Dermis blood vessel endothelial cell (primary cell): ENCODE measurements at places on chromosomes 2 and 18. TPM values are rescaled to one million over a fixed set of nuclear protein-coding genes. Genes with fewer than 3 reads are reported as not detected.
A peak's percentile ranks its signal among the peaks of the same experiment; 100 is the strongest.

The POTEE gene
- 0.17 and 0.47 TPM in 2 replicates for total RNA-seq

The MLPH gene
- total RNA-seq, result 0.28 and 1.0 TPM in 2 replicates

The TBR1 gene
- total RNA-seq, result not detected in 2 replicates

The CYS1 gene
- total RNA-seq, result 0.74 and 1.2 TPM in 2 replicates

The FBXO15 gene
- total RNA-seq, result 1.7 TPM in 1 of 2 replicates, not detected in the other

The CFAP65 gene
- total RNA-seq, result not detected in 2 replicates

The SERPINB4 gene
- not detected in 2 replicates for total RNA-seq

DNA sequence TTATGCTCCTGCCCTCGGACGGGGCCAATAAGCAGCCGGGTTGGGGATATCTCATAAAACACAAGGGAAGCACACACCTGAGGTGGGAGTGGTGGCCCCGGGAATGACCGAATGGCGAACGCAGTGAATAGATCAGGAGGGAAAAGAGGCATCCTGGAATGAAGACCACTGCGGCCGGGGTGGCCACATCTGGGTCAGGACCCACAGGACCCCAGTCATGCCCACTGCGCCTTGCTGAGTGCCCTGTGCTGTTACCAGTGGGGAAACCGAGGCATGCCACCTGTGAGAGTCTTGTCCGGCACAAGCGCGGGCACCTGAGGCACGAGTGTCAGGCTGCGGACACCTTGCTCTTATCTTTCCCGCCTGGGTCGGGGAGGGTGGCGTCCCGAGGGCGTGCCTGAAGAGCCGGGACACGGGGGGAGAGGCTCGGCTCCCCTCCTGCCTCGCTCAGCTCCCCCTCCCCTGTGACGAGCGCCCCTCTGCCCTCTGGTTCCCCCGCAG lies 1.6 kb downstream of the PDCD1 start:
- DNase-seq, result no peak

DNA sequence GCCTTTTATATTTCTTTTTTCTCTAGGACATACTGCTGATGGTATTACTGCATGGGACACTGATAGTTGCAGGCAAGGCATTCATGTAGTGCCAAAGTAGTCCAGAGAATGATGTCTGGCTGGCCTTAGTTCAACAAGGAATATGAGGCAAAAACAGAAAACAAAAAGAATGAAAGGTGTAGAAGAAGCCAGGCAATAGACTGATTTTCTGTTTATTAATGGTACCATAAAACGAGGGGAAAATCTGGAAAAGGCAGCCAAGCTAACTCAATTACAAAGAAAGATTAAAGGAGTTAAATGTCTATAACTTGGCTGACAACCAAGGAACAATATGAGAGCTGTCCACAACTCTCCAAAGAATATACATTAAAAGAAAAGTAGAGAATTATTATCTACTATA lies 284.9 kb downstream of the ZEB2 start:
- DNase-seq, result no peak

DNA sequence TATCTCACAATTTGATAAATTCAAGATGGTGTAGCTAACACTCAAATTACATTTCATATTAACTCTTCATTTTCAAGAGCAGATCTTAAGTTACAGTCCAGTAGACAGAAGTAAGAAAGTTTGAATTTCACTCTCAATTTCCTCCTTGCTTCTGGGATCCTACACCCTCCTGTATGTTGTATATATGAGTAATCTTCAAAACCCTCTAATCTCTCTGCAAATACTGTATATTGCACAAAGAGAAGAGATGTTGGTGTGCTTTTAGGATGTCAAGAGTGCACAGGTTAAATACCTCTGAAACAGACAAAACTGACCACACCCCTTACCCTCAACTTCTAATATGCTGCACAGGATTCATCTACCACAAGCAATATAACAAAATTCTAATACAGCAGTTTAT lies 6.7 kb downstream of the CHST9 start:
- DNase-seq, result no peak

DNA sequence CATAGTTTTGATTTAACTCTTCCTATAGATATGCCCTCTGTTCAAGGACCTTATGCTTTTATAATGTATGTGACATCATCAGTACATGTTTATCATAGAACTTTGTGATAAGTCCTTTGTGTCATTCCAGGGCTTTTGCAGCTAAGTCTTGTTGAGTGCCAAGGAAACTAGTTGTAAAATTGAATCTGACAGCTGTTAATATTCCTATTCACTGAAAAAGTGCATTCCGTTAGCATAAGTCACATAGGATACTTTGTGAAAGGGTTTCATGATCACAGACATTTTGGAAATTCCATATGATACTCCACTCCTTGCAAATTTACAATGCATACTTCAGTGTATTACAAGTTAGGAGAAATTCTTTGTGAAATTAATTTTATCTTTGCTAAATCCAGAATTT lies 503.4 kb downstream of the CCDC85A start:
- DNase-seq, result no peak

GRCh38 chr2:9074930-9075329 lies 71.4 kb upstream of the MBOAT2 start:
- DNase-seq, result no peak

DNA sequence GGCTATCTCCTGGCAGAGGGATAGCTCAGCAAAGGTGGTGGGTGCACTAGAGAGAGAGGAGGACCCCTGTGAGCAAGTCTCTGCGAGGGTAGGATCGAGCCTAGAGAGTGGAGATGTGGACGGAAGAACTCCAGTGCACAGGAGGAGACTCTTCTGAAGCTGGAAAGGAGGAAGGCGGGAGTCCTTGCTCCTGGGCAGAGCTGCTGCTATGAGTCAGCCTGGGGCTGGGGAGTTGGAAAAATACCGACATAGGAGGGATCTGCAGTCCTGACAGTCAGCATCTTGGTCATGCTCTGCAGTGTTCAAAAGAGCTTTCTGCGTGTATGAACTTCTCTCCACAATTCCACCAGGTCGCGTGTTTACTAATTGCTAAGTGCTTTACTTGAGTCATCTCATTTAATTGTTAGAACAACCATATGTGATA lies 233.8 kb downstream of the LDLRAD4 start:
- peak; percentile 47 for DNase-seq

DNA sequence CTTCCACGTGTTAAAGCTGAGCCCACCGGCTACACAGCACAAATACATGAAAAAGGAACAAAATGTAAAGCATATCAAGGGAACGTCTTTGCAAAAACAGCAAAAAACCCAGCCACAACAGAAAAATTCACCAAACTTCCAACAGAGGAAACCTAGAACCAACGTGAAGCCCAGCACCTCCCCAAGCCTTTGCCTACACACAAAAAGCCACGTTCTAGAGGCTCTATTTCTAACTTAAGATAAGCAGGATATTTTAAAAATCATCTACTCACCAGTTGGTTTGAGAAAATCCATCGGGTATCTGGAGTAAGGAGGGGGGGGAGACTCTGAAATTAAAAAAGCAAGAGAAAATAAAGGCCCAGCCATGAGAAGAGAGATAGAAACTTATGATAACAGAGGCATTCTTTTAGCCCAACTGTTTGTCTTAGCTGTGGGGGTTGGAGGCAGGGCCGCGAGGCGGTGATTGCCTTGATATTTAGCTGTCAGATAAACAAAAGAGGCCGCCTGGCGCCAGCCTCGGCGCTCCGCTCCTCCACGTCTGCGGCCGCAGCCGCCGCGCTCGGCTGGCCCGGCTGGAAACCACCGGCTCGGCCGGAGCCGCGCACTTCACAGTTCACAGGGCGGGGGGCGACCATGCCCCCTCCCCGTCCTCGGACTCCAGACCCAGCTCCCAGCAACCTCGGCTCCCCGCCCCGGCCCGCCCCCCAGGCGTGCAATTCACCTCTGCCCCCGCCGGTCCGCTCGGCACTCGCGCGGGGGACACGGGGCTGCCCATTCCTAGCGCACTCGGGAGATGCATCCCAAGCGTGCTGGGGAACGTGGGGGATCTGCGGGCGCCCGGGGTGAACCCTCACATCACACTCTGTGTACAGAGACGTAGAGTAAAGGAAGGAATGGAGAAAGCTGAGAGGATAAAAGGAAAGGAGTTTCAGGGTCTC lies 2.4 kb downstream of the SMAD7 start:
- peak; percentile 73 for DNase-seq

GRCh38 chr2:157349949-157350515 lies 24.4 kb upstream of the ERMN start:
- no peak for DNase-seq

GRCh38 chr18:370751-371608 lies 103.1 kb upstream of the THOC1 start:
- no peak for DNase-seq

GRCh38 chr2:34105006-34105767 lies 506.1 kb upstream of the FAM98A start:
- peak; percentile 77 for DNase-seq

DNA sequence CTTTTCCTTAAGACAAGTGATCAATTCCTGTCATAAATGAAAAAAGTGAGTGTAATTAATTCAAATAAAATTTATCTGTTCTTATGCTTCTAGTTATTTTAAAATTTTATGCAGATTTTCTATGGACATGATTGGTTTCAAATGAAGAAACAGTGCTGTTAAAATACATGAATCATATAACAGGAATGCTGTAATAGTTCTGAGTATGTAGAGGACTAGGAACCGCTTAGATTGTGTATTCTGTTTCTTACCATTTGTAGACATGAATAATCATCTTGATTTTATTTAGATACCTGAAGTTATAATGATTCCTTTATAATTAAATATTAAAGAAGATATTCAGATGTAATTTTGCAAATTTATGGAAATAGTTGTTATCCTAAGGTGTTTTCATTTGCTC lies 3.5 kb downstream of the ACTR2 start:
- DNase-seq, result no peak

DNA sequence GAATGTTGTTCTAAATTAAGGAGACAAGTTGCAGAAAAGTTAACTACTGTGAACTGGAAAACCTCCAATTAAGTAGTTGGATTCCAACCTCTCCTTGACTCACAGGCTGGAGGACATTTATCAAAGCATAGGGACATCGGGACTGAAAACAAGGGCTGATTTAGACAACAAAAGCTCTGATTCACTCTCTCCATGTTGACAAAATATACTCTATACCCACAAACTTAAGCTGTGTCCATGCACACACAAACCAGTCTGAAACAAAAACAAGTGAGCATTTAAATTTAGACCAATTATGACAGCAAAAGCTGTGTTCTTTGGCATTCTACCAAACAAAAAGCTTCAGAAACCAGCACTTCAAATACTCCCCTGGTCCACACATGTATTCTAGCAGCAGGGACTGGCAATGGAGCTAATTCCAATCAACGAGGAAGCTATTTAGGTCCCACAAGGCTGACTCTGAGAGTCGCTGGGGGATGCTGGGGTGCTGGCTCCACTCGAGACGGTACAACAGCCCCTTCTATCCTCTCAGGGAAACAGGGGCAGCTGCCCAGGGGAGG lies 71.4 kb downstream of the NXPH2 start:
- no peak for DNase-seq

GRCh38 chr2:236988690-236989624 lies 96.7 kb upstream of the COPS8 start:
- DNase-seq, result no peak

DNA sequence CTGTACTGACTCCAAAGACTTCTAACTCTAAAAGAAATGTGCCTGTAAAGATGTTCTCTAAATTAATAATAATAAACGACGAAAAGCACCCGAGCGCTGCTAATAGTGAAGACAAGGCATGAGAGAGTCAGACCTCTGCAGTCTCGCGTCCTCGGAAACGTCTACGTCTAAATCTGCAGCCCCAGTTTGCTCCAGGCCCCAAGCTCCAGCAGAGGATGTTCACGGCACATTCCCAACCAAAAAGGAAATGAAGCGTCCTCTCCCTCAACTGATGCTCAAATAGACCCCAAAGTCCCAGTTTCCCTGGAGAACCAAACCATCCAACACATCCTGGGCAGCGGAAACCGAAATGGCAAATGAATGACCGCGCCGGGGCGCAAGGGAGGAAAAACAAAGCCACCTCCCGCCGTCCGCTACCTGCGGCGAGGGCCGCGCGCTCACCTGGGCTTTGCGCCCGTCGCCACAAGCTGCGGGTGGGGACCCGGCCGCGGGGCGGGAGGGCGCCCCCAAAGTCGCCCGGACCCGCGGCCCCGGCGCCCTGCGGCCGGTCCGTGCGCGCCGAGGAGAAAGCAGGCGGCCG lies 47.1 kb upstream of the CCDC150 start:
- DNase-seq, result peak; percentile 47

DNA sequence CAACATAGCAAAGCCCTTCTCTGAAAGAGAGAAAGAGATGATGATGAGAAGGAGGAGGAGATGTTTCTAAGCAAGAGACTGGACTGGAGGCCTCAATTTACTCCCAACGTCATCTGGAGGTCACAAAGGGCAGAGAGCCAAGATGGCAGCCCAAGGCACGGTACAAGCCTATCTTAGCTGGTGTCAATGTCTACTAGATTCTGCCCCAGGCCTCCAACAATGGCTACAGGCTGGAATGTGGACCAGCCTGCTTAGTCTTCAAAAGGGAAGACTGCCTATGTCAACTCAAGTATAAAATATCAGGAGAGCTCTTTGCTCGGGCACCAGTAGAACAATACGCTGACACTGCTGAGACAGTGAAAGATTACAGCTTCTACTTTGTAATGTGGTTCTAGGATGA lies 6.7 kb upstream of the SLC4A5 start:
- DNase-seq, result no peak

DNA sequence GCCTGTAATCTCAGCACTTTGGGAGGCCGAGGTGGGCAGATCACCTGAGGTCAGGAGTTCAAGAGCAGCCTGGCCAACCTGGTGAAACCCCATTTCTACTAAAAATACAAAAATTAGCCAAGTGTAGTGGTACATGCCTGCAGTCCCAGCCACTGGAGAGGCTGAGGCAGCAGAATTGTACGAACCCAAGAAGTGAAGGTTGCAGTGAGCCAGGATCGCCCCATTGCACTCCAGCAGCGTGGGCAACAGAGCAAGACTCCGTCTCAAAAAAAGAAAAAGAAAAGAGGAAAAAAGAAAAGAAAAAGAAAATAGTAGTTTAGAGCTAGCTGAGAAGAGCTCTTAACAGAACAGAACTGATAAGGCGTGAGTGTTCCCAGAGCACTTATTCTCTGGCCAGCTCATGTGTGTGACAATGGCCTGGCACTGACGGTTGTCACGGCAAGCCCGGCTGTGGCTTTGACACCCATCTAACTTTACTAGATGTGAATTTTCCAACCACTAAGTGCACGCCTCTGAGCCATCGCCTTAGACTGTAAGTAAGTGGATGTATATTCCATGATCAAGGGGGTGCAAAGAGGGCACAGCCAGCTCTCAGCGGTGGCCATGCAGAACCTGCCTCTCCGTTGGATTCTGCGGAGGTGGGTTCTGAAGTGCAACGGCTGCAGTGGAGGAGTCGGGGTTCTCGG lies 80.0 kb downstream of the ZNF516 start:
- no peak for DNase-seq

GRCh38 chr2:96541398-96542152 lies 5.0 kb downstream of the ARID5A start:
- DNase-seq, result no peak

GRCh38 chr2:50535256-50535655 lies 496.7 kb downstream of the NRXN1 start:
- no peak for DNase-seq

GRCh38 chr18:42182728-42183700 lies 228.0 kb downstream of the PIK3C3 start:
- DNase-seq, result no peak

- DNase-seq, result no peak
Measured at GRCh38 chr2:219437690-219438206, 3.1 kb downstream of the SPEG start.
